ENCODE measurements at places on chromosomes 7 and 10.

DNA sequence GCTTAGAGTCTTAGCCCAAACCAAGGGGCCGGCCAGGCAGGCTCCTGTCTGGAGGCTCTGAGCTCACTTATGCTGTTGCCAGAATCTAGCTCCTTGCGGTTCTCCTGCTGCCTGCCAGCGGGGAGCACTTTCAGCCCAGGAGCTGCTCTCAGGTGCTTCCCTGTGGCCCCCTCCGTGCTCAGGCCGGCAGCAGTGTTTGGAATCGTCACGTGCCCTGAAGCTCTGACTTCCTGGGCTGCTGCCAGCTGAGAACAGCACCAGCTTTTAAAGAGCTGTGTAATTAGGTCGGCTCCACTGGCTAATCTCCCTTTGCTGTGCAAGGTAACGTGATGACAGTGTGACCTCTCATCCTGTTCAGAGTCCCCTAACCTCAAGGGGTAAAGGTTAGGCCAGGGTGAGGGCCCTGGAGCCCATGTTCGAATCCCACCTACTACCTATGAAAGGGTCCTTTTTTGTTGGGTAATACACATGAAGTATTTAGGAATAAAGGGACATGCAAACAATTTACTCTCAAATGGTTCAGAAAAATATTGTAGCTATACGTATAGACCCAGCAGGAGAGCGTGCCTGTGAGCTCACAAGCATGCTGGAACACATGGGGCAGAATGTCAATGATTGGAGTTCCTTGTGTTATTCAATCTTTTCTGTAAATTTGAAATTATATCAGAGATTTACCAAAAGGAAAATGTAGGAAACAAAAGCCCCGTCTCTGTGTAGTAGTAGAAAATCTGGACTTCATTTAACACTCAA, 16.6 kb downstream of the ZNF862 start:
- peaks cover 26% of the 10 kb centered on the region for H3K36me3 ChIP-seq
- H3K4me3 ChIP-seq = no peak overlapping the region
- H3K4me1 ChIP-seq = peaks cover 48% of the 10 kb centered on the region
- no peaks in the 10 kb centered on the region for H3K27me3 ChIP-seq

- DNase-seq = no peak
- no peaks in the 10 kb centered on the region for H3K4me1 ChIP-seq
- peaks cover 6% of the 10 kb centered on the region for H3K36me3 ChIP-seq
- H3K27me3 ChIP-seq = no peaks in the 10 kb centered on the region
- H3K4me3 ChIP-seq = no peak overlapping the region
- H3K27ac ChIP-seq = no peak overlapping the region
Measured at GRCh38 chr7:66964411-66964810, 31.0 kb downstream of the SBDS start.

DNA sequence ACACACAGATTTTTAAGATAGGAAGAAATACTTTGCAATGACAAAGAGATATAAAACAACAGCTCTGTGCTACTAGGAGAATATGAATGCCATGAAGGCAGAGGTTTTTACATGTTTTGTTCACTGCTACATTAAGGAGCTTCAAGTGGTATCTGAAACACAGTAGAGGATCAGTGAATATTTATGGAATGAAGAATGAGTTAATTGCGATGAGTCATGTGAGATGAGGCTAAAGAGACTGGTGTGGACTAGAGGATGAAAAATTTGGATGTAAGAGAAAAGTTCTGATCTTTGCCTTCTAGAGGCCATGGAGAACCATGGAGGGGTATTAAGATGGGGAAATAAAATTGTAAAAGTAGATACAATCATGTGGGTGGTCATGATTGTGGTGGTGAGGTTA, 434.2 kb downstream of the PHTF2 start:
- H3K4me3 ChIP-seq = no peak overlapping the region
- no peaks in the 10 kb centered on the region for H3K36me3 ChIP-seq
- no peak for DNase-seq
- H3K4me1 ChIP-seq = no peaks in the 10 kb centered on the region
- H3K27ac ChIP-seq = no peak overlapping the region

GRCh38 chr7:131690441-131690840, 134.0 kb upstream of the PODXL start:
- no peak overlapping the region for H3K4me3 ChIP-seq
- H3K36me3 ChIP-seq = no peaks in the 10 kb centered on the region
- H3K27me3 ChIP-seq = peaks cover 42% of the 10 kb centered on the region
- no peak overlapping the region for H3K27ac ChIP-seq
- no peak for DNase-seq
- peaks cover 4% of the 10 kb centered on the region for H3K4me1 ChIP-seq

Data from activated naive CD4-positive, alpha-beta T cell treated with anti-CD3 and anti-CD28 coated beads, Interleukin-2, amount 10 ng/mL, durations not matched to agents 7 days and 5 days (primary cell).